ENCODE measurements at places on chromosomes 6 and 20. TPM values are rescaled to one million over a fixed set of nuclear protein-coding genes. Genes with fewer than 3 reads are reported as not detected.
A peak's percentile ranks its signal among the peaks of the same experiment; 100 is the strongest.

Gene CGAS
- 2.2 TPM for polyA plus RNA-seq

Gene IL17F
- not detected for polyA plus RNA-seq

Gene NELFE
- polyA plus RNA-seq: 55.7 TPM

DNA sequence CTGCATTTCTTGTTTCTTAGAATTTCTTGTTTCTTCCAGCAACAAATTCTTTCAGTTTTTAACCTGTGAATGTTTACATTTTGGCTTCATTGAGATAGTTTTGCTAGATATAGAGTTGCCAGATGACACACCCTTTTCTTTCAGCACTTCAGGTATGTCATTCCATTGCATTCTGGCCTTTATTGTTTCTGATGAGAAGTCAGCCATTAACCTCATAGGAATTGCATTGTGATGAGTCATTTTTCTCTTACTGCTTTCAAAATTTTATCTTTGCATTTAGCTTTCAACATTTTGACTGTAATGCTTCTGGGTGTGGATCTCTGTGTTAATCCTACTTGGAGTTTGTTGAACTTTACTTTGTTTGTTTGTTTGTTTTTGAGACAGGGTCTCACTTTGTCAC is 440.3 kb upstream of the HS3ST5 start:
- H3K4me1 ChIP-seq: no peaks in the 10 kb centered on the region
- H3K4me3 ChIP-seq: no peak overlapping the region
- no peaks in the 10 kb centered on the region for H3K36me3 ChIP-seq
- H3K27me3 ChIP-seq: no peaks in the 10 kb centered on the region
- no peak for DNase-seq
- no peak overlapping the region for H3K27ac ChIP-seq

- DNase-seq: peak; percentile 99
- no peaks in the 10 kb centered on the region for H3K27me3 ChIP-seq
- peaks cover 24% of the 10 kb centered on the region for H3K4me1 ChIP-seq
- H3K36me3 ChIP-seq: no peaks in the 10 kb centered on the region
- H3K4me3 ChIP-seq: no peak overlapping the region
- H3K27ac ChIP-seq: peak overlapping the region; percentile 81
These were observed 34.7 kb upstream of the TIAM2 start for GRCh38 chr6:154960299-154960843.

DNA sequence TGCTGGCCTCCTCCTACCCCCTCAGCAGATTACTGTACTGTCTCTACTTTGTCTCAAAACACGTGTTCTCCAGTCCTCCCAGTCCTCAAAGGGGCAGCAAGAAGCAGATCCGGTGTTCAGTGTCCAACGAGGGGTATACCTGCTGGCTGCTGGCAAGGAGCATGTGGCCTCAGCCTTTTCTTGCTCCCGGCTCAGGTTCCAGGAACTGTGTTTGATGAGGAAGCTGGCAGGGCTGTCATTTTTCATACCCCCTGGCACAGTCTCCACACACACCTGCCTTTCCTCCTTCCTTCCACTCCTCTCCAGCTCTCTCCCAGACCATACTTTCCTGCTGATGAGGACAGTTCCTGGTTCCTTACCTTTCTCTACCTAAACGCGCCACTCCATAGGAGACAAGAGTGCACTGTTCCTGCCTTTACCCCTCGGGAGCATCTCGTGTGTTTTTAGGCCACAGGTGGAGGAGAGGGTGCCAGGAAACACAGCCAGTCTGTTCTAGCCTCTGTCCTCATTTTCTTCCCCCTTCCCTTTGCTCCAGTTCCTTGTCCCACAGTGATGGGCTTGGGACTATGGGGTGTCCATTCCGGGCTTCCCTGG is 77.2 kb downstream of the SSR1 start:
- H3K4me1 ChIP-seq: no peaks in the 10 kb centered on the region
- H3K36me3 ChIP-seq: peaks cover 14% of the 10 kb centered on the region
- no peaks in the 10 kb centered on the region for H3K27me3 ChIP-seq
- peak overlapping the region; percentile 17 for H3K27ac ChIP-seq
- no peak overlapping the region for H3K4me3 ChIP-seq

Measured in small intestine (tissue), 16 donors.